ENCODE measurements at places on chromosomes 5 and 9.

DNA sequence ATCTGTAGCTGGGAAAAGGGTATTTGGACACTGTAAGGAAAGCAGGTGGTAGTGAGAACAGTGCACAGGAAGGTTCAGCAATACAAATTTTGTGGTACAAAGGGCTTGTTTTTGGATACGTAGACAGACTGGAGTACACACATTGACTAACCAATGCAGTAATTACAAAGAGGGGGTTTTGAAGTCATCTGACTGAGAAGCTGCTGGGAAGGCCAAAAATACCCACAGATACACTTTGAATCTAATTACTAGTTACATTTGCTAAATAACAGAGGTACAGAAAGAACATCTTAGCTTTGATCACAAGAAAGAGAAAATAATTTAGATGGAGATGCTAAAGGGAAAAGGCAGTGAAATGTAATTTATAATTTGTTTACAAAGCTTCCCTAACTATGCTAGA lies 45.9 kb downstream of the PKD2L2 start:
- DNase-seq: no peak

DNA sequence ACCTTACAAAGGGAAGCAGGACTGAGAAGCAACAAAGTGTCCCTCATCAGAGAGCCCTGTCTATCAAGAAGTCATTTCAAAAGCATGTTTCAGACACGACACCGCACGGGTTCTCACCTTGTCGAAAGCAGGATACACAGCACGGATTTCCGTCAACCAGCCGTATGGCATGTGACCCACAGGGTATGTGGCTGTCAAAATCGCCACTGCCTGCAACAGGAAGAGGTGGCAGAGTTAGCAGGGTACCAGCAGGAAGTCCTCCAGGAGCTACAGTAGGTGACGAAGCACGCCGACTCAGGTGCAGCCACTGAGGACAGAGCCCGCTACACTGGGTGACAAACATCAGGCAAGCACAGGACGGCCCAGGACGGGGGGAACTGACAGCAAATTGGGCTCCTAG lies 81.2 kb downstream of the OTULIN start:
- no peak for DNase-seq

- DNase-seq: no peak
Measured at GRCh38 chr5:75260708-75261107, 24.0 kb upstream of the ANKRD31 start.

GRCh38 chr5:169429044-169429443 lies 128.1 kb upstream of the SLIT3 start:
- no peak for DNase-seq

DNA sequence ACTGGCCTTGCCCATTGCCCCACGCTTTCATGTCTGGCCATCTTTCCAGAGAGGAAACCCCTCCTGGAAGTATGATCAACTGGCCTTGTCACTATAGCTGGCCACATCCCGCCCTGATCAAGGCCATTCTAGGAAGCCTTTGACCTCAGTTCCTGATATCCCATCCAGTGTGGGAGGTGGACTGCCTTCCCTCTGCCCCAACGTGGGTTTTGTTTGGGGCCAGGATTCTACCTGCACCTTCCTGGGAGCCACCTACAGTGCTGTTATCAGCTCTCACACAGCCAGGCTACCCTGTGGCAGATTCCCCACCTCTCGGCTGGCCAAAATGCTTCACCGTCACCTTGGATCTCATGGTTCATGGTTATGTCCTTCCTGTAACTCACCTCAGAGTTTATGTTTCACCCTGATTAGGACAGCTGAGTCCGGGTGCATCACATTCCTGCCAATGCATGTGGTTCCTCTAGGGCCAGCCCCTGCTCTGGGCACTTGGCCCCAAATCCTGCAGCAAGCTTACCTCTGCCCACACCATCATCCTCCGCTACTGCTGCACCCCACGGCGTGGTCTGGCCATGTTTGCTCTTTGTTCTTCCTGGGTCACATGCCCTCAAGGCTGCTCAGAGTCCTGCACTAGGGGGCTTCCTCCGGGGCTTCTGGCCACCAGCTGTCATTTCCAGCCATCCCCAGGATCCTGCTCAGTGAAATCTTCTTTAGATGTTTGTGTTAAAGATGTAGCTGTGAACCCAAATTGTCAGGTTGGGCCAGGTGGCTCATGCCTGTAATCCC lies 24.2 kb upstream of the S1PR3 start:
- DNase-seq: no peak

DNA sequence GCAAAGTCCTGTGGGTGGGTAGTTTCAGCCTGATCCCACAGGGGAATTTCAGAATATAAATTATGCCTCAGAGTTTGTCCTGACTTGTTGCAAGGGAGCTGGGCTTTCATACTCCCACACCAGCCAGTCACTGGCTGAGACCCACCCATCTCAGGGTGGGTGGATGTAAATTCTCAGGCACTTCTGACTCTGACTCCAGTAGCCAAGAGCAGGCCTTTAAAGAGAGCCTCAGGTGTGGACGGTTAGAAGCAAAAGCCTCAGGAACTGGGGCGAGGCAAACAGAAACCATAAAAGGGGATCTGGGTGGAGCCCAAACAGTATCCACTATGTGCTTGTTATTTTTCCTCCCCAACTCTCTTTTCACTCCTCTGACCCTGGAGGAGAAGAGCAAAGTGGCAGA lies 28.6 kb upstream of the FBXW11 start:
- no peak for DNase-seq

GRCh38 chr9:122827761-122828093 lies 661 bp downstream of the PDCL start:
- no peak for DNase-seq

GRCh38 chr9:81389569-81389993 lies 299.8 kb downstream of the TLE1 start:
- no peak for DNase-seq

- DNase-seq: no peak
Measured at GRCh38 chr5:141969783-141970771, 1.2 kb downstream of the RNF14 start.

GRCh38 chr9:115672477-115673316 lies 480.9 kb upstream of the PAPPA start:
- DNase-seq: no peak

- no peak for DNase-seq
Measured at GRCh38 chr5:137491121-137491520, 8.0 kb downstream of the SPOCK1 start.

DNA sequence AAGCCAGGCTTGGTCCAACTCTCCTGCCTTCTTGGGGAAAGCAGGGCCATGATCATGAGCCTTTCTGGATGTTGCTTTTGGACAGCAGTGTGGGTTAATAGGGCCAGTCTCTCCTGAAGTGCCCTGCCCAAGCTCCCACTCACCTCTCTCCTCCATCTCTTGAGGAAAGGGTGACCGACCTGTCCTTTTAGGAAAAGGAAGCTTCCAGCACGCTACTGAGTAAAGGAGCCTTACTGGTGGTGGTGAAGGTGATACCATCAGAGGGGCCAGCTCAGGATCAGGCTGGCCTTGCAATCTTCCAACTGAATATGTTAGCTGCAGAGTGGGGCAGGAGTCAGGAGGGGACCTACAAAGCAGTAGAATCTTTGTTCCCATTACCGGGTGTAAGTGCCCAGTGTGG lies 2.2 kb upstream of the RGS3 start:
- no peak for DNase-seq

DNA sequence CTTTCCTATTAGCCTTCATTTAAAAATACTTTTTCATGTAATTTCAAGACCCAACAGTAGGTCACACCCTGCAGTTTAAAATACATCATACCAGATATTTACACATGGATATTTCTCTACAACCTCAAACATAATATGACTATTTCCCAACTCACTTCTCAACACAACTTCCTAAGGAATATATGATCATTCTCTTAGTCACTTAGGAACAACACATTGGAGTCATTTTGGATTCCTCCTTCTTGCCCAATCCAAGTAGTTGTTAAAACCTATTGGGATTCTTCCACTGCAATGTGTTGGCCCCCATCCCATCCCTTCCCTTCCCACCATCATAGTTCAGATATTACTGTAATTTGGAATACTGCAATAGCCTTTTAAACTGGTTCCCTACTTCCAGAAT lies 145.5 kb downstream of the DCP2 start:
- no peak for DNase-seq

- no peak for DNase-seq
Measured at GRCh38 chr5:65774346-65774745, 52.3 kb downstream of the NLN start.

DNA sequence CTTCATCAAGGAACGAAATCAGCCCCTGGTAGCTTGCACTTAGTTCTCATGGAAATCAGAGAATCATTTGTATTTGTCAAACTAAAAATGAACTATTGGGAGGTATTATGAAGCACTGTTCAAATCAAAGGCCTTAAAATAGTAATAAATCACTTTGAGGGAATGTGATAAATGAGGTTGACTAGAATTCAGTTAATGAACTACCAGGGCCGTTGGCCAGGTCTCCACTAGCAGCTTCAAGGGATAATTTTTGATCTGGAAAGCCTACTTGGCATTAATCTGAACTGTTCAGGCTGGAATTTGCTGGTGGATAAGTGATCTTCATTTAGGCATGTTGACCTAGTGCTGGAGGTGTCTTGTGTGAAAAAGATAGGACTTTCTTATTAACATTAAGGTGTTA lies 76.4 kb upstream of the GPR151 start:
- no peak for DNase-seq

DNA sequence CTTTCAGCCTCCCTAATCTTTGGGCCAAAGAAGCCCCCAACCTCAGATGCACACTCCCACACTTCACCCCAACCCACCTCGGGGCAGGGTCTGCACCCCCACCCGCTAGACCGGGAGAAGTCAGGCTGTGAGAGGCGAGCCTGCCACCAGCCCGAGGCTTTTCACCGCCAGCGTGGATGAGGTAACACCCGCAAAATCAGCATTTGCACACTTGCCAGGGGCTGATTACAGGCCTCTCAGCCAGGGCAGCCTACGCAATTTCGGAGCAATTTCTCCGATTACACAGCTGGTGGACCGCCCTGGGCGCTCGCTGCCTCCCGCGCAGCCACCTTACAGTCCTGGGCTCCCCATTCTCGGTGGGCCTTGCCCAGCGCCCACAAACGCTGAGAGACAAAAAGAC lies 68.5 kb downstream of the FOXD1 start:
- no peak for DNase-seq

DNA sequence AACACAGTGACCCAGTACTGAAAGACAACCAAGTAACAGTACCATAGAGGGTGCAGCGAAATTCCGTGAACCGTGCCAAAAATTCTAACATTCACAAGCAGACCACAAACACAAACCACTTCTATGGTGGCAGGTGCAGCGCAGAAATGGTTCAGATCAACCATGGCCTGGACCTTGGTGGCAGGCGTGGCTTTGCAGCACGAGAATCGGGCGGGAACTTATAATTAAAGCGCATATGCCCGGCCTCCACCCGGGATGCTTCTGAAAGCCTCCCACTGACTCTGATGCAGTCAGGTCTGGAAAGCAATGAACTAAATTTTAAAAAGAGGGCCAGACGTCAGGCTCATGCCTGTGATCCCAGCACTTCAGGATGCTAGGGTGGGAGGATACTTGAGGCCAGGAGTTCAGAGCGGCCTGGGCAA lies 68.0 kb upstream of the TBC1D9B start:
- no peak for DNase-seq

- DNase-seq: no peak
Measured at GRCh38 chr9:89916001-89916597, 311.3 kb downstream of the GADD45G start.

DNA sequence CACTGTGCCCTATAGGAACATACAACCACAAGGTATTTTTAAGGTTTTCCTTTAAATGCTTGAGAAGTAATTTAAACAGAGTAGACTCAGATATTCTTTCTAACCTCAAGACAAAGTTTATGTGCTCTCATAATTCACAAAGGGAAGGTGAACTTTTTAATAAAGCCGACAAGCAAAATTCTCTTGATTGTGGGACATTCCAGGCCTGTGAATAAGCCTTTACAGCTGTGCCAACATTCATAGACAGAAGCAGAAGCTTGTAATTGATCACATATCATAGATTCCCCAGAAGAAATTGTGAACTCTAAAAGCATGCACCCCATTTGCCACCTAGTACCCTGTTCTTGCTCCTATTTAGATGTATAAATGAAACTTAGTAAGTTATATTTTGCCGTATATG lies 1107.8 kb upstream of the SEMA6A start:
- DNase-seq: no peak

DNA sequence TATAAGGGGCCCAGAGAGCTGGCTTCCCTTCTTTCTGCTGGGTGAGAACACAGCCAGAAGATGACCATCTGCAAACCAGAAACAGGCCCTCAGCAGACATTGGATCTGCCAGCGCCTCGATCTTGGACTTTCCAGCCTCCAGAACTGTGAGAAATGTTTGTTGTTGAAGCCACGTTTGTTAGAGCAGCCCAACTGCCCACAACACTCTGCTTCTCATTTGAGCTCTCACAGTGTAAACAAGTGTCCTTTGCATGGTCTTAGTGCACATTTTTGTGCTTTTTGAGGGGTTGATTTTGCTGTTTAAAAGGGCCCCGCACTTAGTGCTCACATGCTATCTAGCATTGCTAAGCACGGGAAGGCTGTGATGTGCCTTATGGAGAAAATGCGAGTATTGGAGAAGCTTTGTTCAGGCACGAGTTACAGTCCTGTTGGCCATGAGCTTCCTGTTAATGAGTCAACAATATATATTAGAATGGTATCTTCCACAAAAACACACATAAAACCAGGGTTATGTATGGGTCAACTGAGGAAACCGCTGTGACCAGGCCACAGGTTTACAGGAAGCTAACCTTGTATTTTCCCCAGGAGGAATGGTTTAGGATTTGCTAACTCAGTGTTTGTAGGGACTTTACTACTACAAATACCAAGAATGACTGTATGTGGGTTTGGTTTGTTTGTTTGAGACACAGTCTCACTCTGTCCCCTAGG lies 11.9 kb downstream of the CMBL start:
- DNase-seq: no peak

DNA sequence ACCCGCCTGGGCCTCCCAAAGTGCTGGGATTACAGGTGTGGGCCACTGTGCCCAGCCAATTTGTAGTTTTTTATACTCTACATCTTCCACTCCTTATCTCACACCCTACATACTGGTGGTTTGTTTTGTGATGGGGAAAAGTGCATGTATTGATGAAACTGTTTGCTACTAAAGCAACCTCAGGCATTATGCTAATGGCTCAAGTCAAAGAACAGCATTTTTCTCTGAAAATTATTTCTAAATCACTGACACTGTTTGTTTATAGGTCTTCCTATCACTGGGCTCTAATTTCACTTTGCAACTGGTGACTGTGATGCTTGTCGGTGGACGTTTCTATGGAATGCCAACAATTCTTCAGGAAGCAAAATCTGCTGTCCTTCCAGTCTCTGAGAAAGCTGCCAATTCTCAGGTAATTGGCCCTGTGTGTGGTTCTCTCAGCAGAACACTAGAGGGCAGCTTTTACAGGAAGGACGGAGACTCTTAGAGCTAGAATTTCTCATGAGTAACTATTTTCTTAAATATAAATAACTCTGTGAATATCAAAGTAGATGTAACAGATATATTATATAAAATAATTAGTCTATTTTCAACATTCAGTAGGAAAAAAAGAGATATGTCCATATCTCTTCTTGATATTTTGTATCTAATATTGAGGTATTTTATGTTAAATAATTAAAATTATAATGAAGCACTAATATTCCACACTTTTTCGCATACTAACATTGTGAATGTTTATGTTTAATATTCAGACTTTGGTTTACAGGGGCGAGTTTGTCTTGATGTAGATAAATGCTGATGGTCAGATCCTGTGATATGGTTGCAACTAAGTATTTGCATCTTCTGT lies 244.1 kb downstream of the ADGRV1 start:
- DNase-seq: no peak

Data from activated CD8-positive, alpha-beta memory T cell treated with anti-CD3 and anti-CD28 coated beads for 48 hours (primary cell).